ENCODE measurements at places on chromosomes 5 and 9.

DNA sequence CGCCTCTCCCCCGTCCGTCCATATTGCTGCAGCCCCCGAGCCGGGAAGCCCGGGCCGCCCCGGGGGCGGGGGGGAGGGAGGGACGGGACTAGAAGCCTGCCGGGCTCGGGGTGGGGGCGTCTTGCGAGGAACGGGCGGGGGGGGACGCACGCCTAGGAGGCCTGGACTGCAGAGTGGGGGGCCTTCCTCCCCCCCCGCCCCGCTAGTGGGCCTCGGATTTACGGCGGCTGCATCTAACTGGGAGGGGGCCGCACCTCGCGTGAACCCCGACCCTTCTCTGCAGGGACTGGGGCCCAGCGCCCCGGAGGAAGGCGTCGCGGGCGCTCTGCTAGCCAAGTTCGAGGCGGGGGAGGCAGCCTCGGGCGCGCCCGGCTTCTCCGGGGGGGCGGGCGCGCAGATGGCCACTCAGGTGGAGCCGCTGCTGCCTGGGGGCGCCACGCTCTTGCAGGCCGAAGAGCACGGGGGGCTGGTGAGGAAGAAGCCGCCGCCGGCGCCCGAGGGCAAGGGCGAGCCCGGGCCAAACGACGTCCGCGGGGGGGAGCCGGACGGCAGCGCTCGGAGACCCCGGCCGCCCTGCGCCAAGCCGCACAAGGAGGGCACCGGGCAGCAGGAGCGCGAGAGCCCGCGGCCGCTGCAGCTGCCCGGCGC, at the start of gene LARP1:
Gene LARP1 (plus strand): TSS at position 17 of the 648 bp plus-strand sequence. CDS start 381 bp downstream, at position 398.
- DNase-seq: no peak

- no peak for DNase-seq
Observed at GRCh38 chr9:3541206-3541605, 15.4 kb upstream of the RFX3 start.

GRCh38 chr9:77588271-77588937, 59.7 kb downstream of the GNA14 start:
- no peak for DNase-seq

GRCh38 chr9:99576876-99577275, 244.8 kb upstream of the NR4A3 start:
- DNase-seq: no peak

DNA sequence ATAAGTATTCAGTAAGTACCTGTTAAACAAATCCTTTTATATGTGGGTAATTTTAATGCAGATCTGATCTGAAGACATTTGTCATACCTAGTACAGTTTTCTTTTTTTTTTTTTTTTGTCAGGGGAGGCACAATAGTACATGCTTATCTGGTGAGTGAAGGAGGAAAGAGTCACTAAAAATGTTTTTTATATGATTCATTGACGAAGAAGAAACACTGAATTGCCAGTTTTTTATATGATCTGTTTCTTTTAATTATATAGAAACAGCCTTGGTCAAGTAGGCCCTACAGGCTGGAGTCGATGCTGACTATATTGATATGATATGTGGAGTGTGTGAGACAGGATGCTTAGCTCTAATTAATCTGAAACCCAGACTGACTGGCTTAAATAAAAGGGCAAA, 315.2 kb downstream of the PSAT1 start:
- DNase-seq: no peak

DNA sequence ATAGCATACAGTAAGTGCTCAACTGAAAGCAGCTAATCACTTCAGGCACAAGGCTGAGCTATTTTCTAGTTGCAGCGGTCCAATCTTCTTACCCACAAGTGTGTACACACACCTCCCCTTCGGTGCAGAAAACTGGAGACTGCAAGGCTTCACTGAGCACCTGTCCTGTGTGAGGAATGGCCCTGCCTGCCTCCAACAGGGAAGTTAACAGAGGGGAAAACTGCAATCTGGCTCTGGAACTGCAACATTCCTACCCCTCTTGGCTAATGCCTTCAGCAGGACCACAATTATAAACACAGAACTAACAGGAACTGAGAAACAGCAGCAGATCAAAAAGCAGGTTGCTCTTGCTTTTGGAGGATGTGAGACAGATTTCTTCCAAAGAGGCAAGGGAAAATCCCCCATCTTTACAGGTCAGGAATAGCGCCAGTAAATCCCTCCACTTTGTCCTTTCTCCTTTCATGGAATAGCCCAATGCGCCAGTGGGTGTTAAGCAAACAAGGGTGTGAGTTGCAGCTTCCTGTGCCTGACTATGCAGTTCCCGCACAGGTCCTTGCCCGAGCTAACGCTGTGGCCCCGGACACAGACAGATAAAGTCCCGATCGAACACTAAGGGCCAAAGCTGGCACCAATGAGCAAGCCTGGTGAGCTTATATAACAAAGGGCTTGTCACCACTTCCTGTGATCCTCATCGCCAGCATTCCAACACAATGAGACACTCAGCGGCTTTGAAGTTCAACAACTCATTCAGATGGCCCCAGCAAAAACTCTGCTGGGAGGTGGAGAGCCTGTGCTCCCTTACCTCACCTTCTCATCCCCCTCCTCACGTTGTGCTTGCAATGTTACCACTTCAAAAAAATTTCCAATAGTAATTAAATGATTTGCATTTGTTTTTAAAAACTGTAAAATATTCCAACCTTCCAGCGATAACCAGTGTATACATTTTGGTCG, 21.5 kb downstream of the SHB start:
- DNase-seq: no peak

DNA sequence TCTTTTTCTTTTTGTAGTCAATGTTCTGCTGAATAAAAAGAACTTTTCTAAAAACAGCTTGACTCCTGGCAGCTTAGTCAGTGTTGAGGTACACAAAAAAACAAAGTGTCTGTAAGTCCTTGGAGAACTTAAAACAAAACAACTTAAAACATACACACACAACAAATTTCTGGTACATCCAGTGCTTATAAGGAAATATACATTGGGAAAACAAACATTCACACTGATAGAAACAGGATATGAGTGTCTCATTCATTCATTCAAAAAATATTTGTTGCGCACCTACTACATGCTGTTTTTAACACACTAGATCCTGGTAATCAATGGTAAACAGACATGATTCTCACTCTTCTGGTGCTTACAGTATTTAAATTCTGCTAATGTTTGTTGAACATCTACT, 27.4 kb upstream of the MEGF9 start:
- no peak for DNase-seq

DNA sequence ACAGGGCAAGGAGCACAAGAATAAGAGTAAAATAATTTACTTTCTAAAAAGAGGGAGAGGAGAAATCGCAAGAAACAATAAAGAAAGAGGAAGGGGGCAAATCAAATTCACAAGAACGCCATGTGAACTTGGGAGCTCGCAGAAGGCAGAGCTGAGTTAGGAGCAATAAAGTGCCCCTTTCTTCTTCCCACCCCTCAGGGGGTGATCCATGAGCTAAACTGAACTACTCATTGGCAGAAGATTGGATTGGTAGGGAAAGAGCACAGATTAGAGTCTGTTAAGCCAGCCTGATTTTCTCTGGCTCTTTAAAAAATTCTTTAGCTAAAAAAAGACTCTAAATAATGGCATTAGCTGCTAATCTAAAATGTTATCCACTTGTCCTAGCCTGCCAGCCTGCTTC, 307.5 kb downstream of the EBF1 start:
- no peak for DNase-seq

DNA sequence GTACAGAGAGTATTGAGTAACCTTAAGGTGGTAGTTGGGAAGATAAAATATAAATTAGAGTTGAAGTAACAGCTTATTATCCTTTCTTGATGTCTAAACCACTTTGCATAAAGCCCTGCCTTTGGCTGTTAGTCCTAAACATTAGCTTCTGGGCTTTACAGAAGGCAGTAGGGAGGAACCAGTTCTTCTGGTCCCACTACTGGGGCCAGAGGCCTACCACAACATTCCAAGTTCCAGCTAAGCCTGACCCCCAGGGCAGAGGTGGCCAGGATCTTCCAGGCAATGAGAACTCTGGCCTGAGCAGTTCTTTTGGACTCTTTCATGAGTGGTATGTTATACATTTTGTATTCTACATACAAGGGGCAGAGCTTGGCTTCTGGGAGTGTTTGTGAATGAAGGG, 26.1 kb downstream of the DNAI1 start:
- no peak for DNase-seq

DNA sequence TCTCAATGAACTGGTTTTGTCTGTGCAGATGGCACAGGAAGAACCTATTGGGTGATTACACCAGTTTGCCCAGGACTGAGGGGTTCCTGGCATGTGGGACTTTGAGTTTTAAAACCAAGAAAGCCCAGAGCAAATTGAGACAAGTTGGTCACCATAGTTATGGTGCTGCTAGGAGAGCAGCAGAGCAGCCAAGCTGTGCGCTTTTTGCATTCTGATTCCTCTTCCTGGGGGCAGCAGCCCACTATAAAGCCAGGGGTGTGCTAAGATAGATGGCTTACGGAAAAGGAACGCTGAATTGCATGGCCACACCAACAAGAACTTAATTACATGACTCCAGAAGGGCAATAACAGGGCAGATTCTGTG, 49.7 kb downstream of the TIMD4 start:
- no peak for DNase-seq
